ENCODE measurements at places on chromosomes 16 and 17.

DNA sequence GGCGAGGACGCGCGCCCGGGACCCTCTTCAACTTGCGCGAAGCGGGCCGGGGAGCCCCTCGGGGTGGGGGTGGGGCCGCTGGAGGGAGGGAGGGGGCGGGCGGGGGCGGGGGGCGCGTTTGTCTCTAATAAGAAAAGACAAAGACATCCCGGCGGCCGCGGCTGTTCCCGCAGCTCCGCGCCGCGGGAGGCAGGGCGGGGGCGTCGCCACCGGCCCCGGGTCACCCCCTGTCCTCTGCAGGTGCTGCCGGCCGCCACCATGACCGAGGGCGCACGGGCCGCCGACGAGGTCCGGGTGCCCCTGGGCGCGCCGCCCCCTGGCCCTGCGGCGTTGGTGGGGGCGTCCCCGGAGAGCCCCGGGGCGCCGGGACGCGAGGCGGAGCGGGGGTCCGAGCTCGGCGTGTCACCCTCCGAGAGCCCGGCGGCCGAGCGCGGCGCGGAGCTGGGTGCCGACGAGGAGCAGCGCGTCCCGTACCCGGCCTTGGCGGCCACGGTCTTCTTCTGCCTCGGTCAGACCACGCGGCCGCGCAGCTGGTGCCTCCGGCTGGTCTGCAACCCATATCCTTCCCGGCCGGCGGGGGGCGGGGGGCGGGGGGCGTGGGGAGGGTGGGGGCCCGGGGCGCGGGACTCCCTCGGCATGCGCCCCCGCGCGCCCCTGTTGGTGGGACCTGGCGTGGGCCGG, 714 bp downstream of the CACNA1H start:
- DNase-seq, result no peak

DNA sequence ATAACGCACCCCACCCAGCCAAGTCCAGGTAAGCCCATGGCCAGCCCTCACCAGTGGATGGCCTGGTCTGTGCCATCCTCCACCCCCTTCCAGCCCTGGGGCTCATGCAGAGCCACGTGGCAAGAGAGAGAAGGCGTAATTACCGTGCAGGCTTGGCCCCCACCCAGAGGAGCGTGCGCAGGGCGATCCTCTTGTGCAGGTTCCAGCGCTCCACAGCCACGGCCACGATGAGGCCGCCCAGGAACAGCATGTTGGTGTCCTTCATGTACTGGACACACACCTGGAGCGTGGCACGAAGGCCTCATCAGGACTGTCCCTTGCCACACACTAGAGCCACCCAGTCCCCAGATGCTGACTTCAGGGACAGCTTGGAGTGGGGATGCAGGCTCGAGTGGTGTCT, 6.7 kb downstream of the SLC13A5 start:
- no peak for DNase-seq

DNA sequence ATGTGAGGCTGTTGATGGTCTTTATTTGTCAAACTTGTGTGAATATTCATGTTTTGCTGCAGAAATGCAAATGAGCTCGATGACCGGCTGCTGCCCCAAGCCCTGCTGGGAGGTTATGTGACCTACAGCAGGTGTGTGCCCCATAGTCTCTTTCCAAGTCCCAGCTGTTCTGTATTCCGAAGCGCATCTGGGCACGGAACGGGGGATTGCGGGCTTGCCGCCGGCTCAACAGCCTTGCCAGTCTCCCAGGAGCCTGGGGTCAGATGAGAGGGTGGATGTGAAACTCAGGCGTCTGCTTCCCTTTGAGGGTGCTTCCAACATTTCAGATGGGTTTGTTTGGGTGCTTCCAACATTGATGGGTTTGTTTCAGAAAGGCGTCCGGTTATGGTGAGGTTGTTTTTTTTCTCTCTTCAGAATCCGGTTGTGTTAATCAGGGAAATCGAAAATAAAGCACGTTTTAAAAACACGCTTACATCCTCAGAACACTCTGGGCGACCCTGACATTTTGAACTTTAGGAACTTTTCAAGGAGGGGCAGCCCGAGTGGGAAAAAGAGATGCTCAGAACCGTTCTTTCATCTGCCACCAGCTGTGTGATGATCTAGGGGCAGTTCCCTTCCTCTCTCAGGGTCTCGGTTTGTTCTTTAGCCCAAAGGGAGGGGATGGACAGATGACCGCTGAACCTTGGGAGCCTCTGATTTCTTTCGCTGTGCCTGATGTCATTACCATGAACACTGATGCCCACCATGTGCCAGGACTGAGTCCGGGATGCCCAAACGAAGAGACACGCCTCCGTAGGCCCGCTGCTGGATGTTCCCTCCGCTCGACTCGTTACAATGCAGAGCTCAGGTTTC, 47.8 kb upstream of the AMZ2 start:
- DNase-seq, result no peak

- DNase-seq, result no peak
These were observed 1.2 kb downstream of the CAMKK1 start for GRCh38 chr17:3891626-3892094.

GRCh38 chr17:69448431-69449102, 34.1 kb downstream of the MAP2K6 start:
- no peak for DNase-seq

DNA sequence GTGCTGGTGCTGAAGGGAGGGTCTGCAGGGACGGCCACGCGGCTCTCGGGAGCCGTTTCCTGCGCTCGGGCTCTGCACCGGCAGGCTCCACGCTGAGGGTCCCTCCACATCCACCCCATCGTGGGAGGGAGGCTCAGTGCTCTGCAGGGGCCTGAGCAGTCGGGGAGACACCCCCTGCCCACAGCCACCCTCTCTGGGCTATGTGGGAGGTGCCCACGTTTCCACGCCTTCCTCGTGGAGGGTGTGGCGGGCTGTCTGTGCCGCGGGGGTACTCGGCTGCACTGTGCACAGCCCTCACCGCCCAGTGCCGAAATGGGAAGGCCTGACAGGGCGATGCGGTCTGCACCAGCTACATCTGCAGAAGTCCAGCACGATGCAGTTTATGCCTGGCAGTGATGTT, 25.5 kb upstream of the ZNF750 start:
- no peak for DNase-seq

DNA sequence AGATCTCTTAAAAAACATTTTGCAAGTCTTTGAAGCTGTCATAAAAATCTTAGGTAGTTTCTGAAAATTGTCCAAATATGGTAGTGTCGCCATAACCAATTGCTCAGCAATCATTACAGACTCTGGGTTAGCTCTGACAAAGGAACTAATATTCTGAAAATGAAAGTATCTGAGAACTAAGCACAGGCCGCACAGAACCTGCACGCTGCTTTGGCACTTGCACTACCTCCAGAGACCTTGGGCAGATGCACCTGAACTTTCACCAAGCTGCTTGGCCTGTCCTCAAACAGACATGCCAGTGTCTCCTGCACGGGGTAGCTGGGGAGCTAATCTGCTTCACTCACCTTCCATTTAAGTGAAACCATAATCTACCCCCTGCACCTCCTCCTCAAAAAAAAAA, 317.0 kb downstream of the MAF start:
- no peak for DNase-seq

GRCh38 chr17:41009936-41010335, 1.0 kb upstream of the KRTAP3-1 start:
- no peak for DNase-seq

DNA sequence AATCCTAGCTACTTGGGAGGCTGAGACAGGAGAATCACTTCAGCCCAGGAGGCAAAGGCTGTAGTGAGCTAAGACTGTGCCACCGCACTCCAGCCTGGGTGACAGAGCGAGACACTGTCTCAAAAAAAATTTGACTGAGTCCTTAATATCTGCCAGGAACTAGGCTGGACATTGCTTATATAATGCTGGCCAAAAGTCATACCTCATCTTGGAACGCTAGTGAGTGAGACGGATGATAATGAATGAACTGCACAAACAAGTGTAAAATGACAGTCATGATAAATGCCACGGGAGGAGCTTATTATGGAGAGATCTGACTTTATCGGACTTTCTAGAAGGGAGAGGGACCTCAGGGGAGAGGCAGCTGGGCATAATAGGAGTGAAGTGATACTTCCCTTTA, 327.6 kb downstream of the SHISA9 start:
- DNase-seq, result no peak

- DNase-seq, result no peak
These were observed 258.4 kb upstream of the SDK2 start for GRCh38 chr17:73902416-73903181.

DNA sequence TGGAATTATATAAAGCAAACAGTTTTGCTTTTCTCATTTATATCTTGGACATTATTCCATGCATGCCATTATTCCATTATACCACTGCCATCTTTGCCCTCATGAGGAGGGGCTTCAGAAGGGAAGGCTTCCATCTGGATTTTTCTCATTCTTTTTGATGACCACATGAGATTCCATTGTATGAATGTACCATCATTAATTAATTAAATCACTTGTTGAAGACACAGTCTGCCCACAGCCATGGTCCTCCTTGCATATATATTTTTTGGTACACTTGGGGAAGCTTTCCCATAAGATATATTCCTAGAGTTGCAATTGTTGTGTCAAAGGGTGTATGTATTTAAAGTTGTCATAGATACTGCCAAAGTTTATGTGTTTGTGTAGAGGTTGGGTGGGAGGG, 7.1 kb downstream of the ARL4D start:
- DNase-seq, result no peak

DNA sequence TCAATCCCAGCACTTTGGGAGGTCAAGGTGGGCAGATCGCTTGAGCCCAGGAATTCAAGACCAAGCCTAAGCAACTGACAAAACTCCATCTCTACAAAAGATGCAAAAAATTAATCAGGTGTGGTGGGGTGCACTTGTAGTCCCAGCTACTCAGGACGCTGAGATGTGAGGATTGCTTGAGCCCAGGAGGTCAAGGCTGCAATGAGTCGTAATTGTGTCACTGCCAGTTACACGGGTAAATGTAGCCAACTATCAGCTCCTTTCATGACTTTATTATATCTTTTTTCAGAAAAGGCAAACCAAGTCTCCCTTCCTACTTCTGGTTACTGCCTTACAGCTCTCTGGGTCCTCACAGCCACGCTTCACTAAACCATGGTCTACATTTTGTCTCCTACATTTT, 4.0 kb downstream of the SDF2 start:
- DNase-seq, result no peak

DNA sequence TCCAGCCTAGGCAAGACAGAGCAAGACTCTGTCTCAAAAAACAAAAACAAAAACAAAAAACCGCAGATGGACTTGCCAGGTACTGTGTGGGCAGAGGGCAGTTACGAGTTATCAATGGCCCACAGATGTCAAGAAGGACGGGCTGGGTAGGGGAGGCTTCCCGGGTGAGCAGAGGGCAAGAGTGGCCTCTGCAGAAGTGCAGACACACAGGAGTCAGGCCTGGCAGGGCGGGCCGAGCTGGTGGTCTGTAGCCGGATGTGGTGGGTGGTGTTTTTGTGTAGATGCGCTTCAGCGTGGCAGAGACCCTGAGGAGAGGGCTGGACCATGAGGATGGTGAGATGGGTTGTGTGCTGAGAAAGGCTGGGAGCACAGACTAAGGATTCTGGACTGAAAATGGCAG, 44.9 kb upstream of the KDM6B start:
- no peak for DNase-seq

DNA sequence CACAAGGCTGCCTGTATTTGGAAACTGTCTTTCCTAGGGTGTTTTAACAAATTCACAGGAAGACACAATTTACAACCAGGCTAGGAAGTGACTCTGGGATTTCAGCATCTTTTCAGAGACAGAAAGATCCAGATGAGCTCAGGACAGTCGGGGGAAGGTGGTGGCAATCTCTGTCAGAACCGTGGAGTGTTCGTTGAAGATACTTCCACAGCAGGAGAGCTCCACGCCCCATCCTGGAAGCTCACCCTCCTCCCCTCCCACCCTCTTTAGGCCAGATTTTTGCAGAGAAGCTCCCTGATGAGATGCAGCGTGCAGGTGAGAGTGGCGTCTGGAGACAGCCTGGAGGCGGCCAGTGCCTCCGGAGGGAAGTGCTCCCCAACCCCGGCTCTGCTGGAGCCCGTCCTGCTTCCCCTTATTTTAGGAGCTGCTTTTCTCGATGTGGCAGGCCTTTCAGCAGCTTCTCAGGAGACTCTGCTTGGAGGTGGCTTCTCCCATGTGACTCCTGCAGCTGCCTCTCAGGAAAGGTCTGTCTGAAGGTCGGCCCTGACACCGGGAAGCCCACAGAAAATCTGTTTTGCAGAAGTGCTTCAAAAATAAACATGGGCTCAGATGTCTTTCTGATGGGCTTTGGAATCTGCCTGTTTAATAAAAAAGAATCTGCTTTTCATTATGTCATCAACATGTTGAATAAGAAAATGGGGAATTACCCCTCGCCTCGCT, 186.4 kb upstream of the CHMP6 start:
- no peak for DNase-seq

GRCh38 chr17:77540975-77541374, 400.2 kb downstream of the SEC14L1 start:
- no peak for DNase-seq

DNA sequence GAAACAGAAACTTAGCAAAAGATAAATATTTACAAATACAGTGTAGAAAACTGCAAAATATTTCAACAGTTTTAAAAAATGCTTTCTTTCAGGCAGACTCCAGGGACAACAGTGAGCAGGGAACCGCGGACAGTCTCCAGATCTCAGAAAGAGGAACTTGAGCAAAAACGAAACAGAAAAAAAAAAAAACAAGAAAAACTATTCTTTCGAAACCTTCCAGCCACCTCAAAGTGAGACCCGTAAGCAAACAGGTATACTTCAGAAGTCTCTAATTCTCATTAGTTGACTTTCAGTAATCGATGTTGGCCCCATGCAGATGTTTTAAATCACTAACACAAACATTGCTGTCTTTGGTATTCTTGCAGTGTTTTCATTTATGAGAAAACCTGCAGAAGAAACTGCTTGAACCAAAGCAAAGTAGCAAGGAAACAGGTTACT, 15.7 kb upstream of the CCL1 start:
- peak; percentile 32 for DNase-seq

- DNase-seq, result no peak
These were observed 205.2 kb upstream of the NLRP1 start for GRCh38 chr17:5789528-5789927.

DNA sequence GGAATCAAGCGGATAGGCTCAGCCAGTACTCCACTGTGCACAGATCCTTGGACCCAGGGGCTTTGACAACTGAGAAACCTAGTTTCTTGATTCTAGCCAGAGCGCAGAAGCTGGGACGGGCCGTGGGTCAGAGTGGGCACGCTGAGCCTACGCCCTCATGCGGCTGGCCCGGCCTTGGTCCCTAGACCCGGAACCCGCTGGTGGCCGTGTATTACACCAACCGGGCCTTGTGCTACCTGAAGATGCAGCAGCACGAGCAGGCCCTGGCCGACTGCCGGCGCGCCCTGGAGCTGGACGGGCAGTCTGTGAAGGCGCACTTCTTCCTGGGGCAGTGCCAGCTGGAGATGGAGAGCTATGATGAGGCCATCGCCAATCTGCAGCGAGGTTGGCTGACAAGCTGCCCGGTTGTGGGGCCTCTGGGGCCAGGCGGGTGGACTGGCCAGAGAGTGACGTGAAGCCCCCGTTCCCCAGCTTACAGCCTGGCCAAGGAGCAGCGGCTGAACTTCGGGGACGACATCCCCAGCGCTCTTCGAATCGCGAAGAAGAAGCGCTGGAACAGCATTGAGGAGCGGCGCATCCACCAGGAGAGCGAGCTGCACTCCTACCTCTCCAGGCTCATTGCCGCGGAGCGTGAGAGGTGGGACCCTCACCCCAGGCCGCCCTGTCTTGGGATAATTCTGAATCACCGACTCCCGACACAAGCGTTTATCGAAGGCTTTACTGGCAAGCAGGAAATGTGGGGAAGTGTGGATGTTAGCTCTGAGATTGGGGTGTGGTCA, 946 bp downstream of the STUB1 start:
- no peak for DNase-seq
